RPMI8226 (cell line): ENCODE measurements at places on chromosomes 7 and 10.
A peak's percentile ranks its signal among the peaks of the same experiment; 100 is the strongest.

DNA sequence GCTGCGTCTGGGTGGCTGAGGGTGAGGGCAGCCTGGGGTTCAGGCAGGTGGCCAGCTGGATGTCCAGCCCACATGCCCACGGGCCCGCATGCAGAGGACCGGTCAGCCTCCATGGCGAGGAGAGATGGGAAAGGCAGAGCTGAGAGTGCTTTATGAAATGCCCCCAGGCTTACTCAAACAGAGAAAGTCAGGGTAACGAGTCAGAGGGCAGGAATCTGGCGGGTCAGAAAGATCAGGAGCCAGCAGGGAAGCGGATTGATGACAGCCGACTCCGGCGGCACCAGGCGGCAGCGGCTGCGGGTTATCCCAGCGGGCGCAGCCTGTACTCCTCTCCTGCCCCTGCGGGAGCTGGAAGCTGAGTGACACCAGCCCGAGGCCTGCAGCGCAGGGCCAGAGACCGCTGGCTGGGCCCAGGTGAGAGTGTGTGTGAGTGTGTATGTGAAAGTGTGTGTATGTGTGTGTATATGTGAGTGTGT, 13.4 kb downstream of the SLC13A4 start:
- no peak for DNase-seq

- DNase-seq, result no peak
These were observed 135.9 kb downstream of the PCDH15 start for GRCh38 chr10:54665095-54665494.

- DNase-seq, result no peak
These were observed 8.1 kb downstream of the TRIM8 start for GRCh38 chr10:102652170-102652916.

DNA sequence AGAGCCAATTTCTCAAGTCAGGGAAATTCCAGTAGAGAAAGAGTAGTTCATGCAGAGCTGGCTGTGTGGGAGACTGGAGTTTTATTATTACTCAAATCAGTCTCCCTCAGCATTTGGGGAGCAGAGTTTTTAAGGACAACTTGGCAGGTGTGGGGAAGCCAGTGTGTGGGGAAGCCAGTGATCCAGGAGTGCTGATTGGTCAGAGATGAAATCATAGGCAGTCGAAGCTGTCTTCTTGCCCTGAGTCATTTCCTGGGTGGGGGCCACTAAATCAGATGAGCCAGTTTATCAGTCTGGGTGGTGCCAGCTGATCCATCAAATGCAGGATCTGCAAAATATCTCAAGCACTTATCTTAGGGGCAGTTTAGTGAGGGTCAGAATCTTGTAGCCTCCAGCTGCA, 194.6 kb upstream of the NRG3 start:
- DNase-seq, result no peak

GRCh38 chr10:78706256-78706655, 362.5 kb upstream of the ZMIZ1 start:
- no peak for DNase-seq

GRCh38 chr10:116878123-116878522, 28.8 kb downstream of the ENO4 start:
- no peak for DNase-seq

GRCh38 chr10:116450861-116451260, 23.2 kb downstream of the PNLIPRP3 start:
- no peak for DNase-seq

DNA sequence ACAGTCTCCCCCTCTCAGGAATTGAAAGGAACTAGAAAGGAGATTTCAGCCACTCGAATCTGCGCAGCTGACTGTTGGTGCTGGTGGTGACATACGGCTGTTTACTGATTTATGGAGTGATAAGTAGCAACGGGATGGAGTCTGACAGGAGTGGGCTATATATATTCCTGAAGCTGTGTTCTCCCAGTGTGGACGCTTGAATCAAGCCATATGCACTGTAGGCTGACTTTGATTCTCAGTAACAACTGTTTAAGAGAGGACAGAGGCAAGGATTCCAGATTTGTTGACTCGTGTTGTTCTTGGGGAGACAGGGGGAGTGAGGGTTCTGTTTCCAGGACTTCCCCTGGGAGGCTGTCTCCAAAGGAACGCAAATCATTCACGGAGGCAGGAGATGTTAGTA, 260.1 kb upstream of the AUTS2 start:
- DNase-seq, result no peak

- peak; percentile 44 for DNase-seq
These were observed 375.7 kb upstream of the VWC2 start for GRCh38 chr7:49397750-49398149.

GRCh38 chr10:96770987-96771386, 50.7 kb upstream of the PIK3AP1 start:
- DNase-seq, result no peak

DNA sequence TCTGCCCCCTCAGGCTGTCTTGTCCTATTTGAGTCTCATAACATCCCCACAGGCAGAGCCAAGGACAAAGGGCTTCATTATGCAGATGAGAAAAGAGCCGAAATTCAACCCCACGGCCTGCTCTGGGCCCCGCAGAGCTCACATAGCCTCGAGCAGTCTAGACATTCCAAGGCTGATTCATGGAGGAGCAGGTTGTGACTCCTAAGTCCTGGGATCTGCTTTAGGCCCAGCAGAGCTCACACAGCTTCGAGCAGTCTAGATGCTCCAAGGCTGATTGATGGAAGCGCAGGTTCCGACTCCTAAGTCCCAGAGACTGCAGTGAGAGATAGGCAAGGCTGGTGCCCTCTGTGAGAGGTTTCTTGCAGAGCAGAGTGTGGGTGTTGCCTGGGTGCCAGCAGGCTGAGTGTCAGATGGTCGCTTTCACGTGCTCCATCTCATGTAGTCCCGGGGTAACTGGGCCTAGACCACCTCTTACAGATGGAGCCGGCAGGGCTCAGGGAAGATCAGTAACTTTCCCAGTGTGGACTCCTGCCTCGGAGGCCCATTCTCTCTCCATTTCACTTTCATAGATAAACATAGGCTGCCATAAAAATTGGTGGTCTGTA, 436.1 kb upstream of the FOXK1 start:
- no peak for DNase-seq

- peak; percentile 99 for DNase-seq
These were observed at the start of gene RSBN1L for GRCh38 chr7:77696057-77696642. Gene RSBN1L, plus strand, starts transcription at chr7:77696459. Its CDS starts 11 bp downstream, at chr7:77696470.

GRCh38 chr7:115359955-115360354, 438.1 kb downstream of the MDFIC start:
- DNase-seq, result no peak

- DNase-seq, result no peak
These were observed 196.7 kb downstream of the KLF6 start for GRCh38 chr10:3588346-3588745.

- DNase-seq, result peak; percentile 18
These were observed 23.8 kb upstream of the AOAH start for GRCh38 chr7:36748017-36748487.

GRCh38 chr7:130673066-130673465, 4.5 kb upstream of the COPG2 start:
- DNase-seq, result no peak

DNA sequence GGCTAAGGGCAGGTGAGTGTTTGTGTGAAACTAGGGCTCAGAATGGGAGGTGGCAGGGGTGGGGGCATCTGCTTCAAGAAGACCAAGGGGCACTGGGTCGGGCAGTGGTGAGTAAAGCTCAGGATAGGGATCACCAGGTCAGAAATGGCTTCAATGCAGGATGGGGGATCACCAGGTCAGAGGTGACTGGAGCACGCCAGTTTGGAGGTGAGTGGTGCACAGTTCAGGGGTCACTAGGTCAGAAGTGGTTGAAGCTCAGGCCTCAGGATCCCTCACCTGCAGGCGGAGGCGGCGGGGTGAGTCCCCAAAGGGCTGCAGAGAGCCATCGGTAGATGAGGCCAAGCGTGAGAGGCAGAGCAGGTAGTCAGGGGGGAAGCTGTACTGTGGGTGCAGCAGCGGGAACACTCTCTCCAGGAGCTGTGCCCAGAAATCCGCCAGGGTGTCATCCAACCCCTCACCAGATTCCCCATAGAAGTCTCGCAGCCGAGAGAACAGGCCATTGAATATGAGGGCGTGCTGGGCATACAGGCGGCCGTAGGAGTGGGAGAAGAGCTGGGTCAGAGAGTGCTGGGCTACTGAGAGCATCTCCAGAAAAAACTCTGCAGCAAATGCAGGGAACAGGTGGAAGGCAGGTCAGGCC, 1.8 kb downstream of the GPC2 start:
- DNase-seq, result no peak

DNA sequence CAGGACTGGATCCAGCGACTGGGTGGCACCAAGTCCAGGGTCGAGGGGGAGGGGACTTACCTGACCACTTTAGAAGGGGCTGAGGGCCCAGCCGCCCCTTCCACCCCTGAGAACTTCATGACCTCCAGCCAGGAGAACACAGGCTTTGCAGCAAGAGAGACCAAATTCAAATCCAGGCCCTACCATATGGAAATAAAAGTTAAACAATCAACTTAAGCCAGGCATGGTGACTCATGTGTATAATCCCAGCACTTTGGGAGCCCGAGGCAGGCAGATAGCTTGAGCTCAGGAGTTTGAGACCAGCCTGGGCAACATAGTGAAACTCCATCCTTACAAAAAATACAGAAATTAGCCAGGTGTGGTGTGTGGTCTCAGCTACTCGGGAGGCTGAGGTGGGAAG, 61.9 kb downstream of the COL13A1 start:
- no peak for DNase-seq

DNA sequence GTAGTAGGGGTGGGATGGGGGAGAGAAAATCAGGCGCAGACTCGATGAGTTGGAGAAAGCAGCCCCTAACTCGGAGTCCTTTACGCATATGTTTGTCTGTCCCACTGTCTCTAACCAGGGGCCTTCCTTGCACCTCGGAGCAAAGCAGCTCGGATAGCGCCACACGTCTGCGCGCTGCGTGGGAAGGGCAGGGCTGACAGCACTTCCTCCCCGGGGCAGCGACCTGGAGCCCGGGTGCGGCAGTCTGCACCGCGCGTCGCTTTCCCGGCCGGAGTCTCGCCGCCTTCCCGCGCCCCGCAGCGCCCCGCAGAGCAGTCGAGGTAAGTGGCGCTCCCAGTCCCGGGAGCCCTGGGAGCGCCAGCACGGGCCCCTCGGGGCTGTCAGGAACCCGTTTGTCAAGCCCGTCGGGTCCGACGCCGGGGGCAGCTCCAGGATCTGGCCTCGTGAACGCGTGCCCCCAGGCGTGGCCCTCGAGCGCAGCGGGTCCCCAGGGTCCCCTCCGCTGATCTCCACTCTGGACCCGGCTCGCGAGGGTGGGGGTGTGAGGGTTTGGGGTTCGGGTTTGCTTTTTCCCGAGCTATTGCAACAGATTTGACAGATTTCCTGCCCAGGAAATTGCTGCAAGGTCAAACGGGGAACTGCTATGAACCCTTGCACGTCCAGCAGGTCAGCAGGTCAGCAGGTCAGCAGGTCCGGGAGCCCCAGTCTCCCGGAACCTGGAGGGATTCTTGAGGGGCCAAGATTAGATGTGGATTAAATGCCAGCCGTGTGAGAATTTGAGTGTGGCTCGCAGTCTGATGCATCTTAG, 597 bp downstream of the APBB1IP start:
- peak; percentile 55 for DNase-seq

- no peak for DNase-seq
These were observed 100.6 kb downstream of the ZNF438 start for GRCh38 chr10:30931094-30931493.

DNA sequence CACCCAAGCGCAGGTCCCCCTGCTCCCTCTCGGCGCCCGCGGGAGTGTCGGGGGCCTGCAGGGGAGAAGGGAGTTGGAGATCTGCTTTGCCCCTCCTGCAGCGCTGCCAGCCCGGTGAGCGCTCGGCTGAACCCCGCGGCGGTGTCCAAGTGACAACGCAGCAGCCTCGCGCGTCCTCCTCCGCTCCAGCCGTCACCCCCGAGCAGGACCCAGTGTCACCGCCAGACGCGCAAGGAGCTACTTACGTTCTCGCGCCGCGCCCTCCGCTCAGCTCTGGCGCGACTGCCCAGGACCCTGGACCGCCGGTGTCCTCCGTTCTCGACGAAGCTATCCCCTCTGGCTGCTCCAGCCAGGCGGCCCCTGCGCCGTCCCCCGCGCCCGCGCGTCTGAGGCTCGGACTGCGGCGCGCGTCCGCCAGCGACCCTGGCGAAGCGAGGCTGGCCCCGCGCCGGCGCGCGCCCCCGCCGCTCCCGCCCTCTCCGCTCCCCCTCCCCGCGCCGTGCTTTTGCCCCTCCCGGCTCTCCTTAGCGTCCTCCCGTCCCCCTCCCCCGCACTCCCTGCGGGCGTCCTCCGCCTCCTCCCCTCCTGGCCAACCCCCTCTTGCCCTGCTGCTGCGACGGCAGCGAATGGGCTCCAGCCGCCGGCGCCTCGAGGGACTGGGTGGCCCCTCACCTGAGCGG, at the start of gene NRCAM:
Gene NRCAM, minus strand, starts transcription at position 439 of the 680 bp plus-strand sequence. CDS start 216,372 bp downstream, outside the sequence.
- peak; percentile 89 for DNase-seq

- DNase-seq, result no peak
These were observed 115.3 kb downstream of the PIP4K2A start for GRCh38 chr10:22599048-22599561.

GRCh38 chr7:78562191-78562590, 763.6 kb downstream of the PHTF2 start:
- DNase-seq, result no peak

DNA sequence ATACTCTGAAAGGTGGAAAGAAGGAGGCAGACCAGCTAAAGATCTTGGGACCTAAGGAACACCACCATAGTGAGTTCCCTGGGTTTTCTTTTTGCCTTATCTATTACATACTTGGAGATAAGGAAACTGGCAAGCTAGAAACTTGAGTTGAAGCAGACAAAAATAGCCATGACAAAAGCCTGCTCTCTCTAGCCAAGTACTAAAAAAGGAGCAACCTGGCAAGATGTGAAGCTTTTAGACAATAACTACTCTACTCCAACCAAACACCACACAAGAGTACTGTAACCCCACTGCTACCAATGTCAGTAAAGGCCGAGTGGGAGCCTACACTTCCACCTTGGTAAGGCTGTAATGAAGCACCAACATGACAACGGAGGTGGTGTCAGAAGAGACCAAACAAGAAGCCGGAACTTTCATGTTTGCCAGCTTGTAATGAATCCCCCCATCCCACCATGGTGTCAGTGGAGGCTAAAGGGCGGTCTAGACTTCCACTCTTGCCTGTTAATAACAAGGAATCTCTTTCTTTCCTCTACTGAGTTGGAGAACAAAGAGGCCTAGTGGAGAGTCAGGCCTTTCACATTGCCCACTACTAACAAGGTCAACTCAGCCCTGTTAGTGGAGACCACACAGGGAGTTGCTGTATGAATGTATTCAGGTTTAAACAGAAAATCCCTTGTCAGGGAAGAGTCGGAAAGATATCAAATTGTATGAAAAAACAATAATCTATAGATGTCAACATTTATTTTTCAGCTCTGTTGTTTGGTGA, 55.8 kb upstream of the DYNC1I1 start:
- DNase-seq, result no peak

- DNase-seq, result no peak
These were observed 151.5 kb downstream of the TEX36 start for GRCh38 chr10:125531465-125531864.

GRCh38 chr7:37964196-37964595, 43.8 kb downstream of the EPDR1 start:
- DNase-seq, result no peak
